ENCODE measurements at places on chromosomes 12 and 14.

DNA sequence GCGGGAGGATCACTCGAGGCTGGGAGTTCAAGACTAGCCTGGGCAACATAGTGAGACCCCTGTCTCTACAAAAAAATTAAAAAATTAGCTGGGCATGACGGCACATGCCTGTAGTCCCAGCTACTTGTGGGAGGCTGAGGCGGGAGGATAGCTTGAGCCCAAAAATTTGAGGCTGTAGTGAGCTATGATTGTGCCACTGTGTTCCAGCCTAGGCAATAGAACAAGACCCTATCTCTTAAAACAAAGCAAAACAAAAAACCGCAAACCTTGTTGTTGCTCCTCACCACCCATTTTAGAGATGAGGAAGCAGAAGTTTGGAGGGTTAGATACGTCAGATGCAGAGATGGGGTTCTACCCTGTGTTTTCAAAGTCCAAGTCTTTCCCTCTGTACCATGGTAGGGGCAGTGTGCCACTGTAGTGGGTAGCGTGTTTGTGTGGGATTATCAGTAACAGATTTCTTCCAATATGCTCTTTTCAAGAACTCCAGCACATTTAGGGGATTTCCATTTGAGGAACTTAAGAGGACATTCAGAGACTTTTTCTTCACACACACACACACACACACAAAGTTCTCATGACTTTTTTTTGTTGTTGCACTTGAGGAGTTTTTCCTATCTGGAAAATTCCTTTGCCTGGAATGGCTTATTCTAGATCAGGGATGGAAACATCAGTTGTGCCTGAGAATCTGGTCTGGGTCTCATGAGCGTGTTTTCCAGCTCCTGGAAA is 186.5 kb downstream of the CHST11 start:
- DNase-seq: no peak

GRCh38 chr12:87529413-87529812 is 499.8 kb downstream of the C12orf50 start:
- DNase-seq: no peak

DNA sequence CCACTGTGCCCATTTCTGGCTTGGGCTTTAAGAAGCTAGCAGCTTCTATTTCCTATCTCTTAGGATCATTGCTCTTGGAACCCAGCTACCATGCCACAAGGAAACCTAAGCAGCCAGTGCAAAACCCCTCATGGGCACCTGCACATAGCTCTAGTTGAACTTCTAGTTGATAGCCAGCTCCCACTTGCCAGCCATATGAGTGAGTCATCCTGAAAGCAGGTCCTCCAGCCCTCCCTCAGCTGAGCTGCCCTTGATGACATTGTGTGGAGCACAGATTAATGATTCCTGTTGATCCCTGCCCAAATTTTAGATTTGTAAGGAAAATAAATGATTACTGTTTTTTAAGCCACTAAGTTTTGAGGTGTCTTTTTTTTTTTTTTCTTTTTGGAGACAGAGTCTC is 234.2 kb upstream of the FBXO33 start:
- no peak for DNase-seq

DNA sequence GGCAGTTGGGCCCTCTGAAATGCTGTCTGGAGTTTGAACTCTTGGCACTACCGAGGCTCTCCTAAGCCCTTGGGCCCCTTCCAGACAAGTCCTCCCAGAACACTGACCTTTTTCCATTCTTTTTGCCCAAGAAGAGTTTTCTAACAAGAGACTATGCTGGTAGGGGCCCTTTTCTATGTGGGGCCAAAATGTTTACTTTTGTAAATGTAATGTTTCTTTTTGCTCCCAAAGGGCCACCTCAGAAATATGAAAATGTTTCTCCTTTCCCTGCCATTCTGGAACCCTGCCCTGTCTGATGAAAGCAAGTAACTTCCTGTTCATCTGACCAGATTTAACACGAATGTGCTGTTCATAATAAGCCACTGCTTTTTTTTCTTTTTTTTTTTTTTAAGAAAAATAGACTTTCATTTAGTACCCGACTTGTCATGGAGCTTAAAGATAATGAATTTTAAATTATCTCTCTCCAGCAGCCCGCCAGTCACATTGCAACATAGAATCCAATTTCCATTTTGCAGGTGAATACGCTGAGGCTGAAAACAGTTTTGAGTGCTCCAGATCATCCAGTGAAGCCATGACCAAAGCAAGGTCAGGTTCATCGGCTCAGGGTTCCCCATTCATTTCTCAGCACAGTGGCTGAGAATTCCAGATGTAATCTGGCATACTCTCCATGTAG is 169.9 kb downstream of the DPF3 start:
- DNase-seq: no peak

DNA sequence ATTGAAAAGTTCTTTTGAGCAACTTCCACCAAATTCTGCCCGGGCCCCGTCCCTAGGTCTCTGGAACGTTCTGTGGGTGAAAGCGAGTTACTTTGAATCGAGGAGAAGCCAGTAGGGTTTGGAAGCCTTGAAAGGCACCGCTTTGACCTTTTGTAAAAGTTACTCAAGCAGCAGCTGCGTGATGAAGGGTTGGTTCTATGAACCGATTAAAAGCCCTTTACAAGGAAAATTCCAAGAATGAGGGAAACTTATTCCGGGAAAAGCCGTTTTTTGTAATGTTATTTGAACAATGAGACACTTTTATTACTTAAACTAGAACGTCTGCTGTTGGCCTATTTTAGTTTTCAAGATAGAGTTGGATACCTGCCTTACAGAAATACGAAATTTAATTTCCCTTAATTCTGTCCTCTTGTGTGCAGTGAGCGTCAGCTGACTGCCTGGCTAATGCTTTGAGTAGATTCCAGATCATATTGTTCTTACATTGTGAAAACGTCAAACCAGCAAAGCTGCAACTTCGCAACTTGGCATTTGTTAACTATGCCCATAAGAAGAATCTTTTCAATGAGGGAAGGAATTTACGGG is 906 bp downstream of the LARP4 start:
- no peak for DNase-seq

DNA sequence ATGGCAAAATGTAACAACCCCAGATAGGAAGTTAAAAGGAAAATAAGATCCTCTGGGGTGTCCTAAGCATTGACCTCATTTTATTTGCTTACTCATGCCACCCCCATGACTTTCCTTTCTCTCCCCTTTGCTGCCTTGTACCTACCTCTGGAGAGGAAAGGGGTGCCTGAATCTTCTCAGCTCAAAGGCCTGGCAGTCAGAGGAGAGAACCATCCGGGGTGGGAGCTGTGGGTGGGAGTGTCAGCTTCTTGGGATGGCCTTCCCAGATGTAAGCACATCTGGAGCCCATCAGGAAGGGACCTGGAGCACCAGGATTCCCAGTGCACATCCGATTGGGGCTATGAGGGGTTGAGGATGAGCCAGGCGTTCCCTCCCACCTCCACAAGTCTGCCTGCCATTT is 5.2 kb upstream of the ITGA5 start:
- no peak for DNase-seq

DNA sequence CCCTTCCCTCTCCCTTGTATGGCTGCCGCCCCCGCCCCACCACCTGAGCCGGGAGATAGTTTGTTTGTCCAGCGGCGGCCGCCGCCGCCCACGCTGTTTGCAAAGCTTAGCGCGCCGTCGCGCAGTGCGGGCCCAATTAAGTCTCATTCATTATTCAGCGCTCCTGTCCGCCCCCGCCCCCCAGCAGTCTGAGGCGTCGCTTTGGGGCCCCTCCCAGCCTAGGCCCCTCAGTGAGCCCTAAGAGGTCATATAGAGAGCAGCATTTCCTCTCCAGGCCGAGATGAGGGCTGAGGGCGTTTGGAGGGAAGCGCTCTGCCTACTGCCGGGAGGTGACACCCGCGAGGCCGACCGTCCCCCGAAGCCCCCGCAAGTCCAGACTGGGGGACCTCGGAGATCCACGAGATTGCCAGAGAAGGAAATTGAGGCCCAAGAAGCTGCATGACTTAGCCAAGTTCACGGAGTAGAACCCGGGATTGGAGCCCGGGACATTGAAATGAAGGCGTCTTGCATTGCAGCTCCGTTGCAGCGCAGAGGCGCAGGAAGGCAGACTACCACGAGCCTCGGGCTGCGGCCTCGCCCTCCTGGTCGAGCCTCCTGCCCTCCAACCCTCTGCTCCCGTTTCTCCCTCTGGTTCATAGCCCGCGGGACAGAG is at the start of gene DNAJC22:
Gene DNAJC22, plus strand, starts transcription at position 230 of the 652 bp plus-strand sequence. CDS start 1,985 bp downstream, outside the sequence.
- no peak for DNase-seq

DNA sequence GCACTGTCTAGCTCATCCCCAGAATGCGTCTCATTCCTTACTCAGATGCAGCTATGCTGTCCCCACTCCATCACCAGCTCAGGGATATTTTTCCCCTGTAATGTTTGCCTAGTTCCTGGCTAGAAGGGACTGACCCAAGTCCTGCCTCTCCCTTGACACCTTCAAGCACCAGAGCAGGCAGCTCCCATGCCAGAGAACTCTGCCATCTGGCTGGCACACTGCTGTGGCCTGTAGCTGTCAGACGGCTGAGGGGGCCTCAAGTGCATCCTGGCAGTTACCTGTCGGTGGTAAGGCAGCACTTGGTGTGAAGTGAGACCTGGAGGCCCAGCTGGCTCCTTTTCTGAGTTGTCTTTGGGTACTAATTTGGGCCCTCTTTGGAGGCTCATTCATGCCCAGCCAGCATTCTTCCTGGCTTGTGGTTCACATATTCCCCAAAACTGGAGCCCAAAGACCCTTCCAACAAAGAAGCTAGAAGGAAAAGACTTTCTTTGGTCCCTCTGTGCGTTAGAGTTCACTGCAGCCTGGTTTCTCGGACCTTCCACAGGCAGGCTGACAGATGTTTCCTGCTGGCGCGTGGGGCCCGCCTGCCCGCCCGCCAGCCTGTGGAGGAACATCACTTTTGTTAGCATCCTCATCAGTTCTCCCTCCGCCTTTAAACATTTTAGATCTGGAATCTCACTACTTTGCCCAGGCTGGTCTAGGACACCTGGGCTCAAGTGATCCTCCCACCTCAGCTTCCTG is 33.0 kb downstream of the RNF34 start:
- no peak for DNase-seq

- DNase-seq: no peak
Observed at GRCh38 chr14:56874375-56874774, 64.1 kb upstream of the OTX2 start.

DNA sequence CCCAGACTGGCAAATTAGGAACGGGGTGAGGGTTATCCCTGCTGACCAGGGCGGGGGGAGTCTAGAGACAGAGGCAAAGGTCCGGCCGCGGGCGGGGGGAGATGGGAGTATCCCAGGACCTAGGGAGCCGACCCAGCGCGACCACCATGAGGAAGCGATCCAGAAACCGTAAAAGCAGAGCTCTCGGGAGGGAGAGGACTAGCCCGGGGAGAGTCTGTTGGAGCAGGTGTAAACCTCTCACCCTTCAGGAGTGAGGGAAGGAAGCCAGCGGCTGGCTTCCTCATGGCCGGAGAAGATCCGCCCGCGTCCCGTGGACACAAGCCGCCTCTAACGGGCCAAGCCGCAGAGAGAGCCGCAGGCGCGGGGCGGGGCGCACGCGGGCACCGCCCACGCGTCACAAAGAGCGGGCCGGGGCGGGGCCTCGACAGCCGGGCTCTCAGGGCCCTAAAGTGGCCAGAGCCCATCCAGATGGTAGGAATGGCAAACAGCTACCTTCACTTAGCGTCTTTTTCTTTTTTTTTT is at the start of gene ACRBP:
Gene ACRBP, minus strand, starts transcription at position 350 of the 522 bp plus-strand sequence. Its CDS starts 66 bp downstream, at position 284.
- no peak for DNase-seq

- no peak for DNase-seq
Observed at GRCh38 chr12:43749016-43749415, 9.6 kb downstream of the PUS7L start.

DNA sequence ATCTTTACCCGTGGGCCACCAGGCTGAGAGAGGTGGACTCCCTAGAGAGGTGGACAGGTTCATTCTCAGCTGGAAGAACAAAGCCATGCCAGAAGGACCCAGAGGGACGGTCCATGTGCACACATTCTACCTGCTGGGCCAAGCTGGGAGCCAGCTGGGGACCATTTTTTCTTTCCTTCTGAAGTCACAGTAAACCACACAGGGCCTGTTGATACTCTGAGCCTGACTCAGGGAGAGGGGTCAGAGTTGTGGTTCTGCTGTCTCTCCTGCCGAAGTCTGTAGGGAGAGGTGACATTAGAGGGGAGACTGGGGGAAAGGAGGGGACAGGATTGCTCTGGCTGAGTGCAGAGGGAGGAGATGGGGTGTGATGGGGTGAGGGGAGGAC is 148.6 kb downstream of the TSPAN9 start:
- no peak for DNase-seq

DNA sequence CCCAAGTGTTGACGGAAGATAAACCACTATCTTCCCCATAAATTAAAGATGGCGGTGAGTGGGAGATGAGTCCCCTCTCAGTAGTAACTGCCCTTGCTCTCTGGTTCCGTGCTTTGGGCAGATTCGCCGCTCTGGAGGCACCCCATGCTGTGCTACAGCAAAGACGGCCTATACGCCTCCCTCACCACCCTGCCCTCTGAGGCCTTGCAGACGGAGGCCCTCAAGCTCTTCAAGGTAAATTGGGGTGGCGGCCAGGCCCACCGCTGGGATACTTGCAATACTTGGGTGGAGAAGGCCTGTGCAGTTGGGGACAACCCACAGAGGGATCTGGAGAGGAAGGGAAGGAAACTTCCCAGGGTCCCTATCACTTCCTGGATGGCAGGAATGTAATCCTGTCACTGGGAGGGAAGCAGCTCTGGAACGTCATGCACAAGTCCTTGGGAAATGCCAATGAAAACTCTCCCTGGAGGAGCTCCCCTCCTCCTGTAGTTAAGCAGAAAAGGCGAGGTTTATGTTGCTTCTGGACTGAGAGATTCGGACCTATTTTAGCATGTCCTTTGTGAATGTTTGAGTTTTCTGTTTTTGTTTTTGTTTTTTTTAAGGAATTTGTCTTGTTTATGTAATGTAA is 22.8 kb downstream of the PIGH start:
- DNase-seq: no peak

DNA sequence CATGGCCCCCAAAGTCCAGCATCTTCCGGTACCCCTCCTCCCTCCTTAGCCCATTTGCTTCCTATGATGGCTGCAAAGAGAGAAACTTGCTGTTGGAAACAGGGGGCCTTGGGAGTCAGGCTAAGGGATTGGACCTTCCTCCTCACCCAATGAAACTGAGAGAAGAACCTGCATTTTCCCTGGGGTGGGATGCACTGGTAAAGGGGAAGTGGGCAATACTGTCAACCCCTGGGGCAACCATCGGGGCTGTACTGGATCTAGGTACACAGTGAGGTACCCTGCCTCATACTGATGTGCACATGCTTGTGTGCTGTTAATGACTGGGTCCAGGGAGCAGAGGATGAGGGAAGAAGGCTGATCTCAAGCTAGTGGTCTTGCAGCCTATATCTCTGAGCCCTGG is 11.0 kb upstream of the JPH4 start:
- DNase-seq: no peak
